Jurkat, Clone E6-1 (cell line): ENCODE measurements at places on chromosomes 6 and 20.

DNA sequence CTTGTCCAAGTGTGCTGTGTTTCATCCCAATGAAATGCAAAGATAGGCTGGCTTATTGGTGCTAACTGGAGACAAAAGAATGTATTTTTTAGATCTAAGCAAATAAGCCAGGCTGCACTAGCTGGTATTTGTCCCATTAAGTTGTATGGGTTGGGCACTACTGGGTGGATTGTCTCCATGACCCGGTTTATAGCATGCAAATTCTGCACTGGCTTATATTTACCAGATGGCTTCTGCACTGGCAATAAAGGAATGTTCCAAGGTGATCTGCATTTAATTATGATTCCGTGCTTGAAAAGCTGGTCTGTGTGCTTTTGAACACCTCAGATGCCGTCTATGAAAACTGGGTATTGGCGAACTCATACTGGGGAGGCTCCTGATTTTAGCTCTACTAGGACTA is 61.4 kb upstream of the MOCS1 start:
- DNase-seq: no peak

GRCh38 chr20:13784271-13784892 is 337 bp downstream of the ESF1 start:
- no peak for DNase-seq

DNA sequence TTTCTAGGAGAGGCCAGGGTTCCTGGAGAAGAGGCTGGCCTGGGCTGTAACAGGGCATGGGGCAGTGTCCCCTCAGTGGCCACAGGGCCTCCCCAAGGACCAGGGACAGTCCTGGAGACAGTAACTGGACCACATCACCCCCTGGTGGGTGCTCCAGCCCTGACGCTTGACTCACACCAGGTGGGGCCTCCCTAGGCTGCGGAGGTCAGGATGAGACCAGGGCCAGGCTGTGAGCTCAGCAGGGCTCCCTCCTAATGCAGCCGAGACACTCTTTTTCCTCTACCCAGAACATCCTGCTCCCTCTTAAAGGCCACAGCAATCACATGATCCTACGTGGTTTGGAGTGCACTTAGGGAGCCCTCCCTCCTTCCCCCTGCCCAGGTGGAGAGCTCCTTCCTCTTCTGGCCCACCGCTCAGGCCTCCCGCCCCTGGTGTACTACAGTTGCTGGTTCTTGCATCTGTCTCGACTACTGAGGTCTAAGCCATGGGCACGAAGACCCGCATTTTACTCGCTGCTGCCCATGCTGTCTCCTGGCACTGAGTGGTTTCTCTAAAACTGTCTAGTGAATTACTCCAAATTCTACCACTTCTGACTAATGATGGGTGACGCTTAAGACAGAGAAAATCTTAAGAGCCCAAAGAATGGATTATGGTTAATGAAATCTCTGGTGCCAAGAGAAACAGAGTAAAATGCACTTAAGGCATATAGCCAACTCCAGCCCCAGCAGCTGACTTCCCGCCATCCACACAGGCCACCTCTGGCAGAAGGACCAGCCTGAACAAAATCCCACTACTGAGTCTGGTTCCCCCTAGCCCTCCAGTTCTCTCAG is 166.1 kb upstream of the CST7 start:
- DNase-seq: peak; percentile 67

GRCh38 chr20:17589161-17589834 is 19.4 kb downstream of the DSTN start:
- DNase-seq: no peak

DNA sequence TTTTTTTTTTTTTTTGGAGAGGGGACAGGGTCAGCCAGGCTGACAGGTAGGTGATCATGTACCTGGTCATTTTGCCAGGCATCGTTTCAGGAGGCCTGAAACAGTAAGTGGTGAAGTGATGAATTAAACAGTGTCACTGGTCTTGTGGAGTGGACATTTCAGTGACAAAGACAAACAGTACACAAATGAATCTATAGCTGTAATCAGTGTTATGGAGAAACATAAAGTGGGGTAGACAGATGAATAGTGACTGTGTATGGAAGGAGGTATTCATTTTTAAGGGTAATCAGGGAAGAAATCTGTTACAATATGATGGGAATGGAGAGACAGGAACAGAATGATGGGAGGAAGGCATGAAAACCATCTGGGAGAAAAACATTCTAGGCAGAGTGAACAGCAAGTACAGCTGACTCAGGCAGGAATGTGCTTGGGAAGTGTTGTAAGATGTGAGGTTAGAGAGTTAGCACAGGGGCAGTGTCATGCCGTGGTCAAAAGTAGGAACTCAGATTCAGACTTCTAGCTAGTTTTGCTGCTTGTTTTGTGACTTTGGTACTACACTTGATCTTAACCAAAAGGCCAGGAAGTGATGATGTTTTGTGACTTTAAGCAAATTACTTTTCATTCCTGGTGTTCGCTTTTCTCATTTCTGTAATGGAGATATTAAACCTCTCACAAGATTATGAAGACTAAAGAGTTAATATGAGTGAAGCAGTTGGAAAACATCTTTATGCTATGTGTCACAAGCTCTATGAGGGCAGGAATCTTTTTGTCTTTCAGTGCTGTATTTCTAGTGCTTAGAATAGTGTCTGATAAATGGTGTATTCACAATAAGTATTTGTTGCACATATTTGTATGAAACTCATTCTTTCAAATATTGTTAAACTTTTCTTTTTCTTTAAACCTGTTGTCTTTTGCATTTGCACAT is 43.4 kb downstream of the QKI start:
- no peak for DNase-seq

- DNase-seq: no peak
These were observed 96.9 kb downstream of the CD164 start for GRCh38 chr6:109285366-109285765.

DNA sequence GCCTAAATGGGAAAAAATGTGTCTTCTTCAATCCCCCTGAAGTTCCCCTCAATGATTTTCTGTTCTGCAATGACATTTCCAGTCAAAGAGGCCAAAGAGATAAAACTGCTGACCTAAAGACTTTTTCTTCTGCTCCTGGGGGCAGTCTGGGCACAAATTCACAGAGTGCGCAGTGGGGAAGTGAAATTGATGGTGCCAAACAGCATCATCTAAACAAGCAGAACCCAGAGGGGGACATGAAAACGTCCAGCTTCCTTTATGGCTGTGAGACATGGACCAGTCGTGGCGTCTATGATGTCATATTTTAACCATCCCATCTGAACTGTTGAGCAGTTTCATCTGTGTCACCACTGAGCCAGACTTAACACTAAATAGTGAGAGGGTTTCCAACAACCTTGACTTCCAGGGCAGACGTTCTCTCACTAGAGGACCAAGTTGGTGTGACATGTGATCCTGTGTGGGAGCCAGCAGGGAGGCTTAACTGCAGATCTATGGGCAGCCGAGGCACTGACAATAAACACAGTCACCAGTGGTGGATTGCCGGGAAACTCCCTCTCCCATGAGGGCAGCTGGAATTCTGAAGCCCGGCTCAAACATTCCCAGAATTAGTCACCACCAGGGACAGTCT is 12.4 kb downstream of the SCML4 start:
- DNase-seq: no peak

DNA sequence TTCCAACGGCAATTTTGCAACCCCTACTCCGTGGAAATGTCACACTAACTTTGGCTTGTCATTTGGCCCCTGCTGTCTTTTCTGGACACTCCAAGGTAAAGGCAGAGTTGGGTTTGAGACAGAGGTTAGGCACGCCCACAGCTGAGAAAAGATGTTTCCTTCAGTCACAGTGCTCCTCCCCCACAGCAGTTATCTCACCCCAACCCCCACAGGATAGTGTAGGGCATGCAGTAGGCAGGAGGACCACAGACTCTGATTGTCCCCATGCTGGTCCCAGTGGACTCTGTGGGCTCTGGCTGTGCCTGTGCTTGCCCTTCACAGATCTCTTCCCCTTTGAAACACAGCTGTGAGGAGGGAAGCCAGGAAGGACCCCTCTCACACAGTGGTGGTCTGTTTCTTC is 124.0 kb upstream of the CARMIL1 start:
- DNase-seq: no peak

GRCh38 chr20:37808233-37809070 is 94.5 kb upstream of the VSTM2L start:
- no peak for DNase-seq

DNA sequence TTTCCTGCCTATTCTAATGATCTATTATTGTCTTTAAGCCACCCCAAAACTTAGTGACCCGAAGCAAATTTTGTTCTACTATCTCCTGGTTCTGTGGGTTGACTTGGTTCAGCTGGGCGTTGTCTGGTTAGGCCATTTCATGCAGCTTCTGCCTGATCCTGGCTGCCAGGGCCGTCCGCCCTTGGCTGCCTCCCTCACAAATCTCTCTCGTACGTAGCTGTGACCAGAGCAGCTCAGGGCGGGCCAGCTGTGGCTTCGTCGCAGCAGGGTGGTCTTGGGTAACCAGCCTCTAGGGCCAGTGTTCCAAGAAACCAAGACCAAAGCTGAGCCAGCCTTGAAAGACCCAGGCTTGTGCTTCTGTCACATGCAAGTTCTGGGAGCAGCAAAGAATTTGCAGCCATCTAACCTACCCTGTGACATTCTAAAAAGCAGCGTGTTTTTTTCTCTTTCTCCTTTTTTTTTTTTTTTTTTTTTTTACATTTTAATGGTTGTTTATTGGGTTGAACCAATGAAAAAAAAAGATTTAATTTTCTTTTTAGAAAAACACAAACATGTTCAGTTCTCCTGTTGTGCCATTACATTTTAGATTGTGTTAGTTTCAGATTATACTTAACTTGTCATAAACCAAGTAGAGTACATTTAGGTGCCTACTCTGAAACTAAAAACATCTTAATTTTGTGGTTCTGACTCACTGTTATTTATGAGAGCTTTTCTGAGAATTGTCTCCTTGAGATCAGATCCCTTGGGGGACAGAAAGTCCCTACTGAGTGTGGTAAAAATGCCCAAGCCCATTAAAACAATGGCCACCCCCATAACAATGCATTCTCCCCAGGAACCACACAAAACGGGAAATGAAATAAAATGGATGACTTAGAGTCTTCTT is 83.9 kb downstream of the ZDHHC14 start:
- no peak for DNase-seq

- DNase-seq: no peak
These were observed 39.6 kb downstream of the LAMA4 start for GRCh38 chr6:112214739-112215269.

GRCh38 chr6:53944091-53944490 is 149.3 kb downstream of the LRRC1 start:
- no peak for DNase-seq

DNA sequence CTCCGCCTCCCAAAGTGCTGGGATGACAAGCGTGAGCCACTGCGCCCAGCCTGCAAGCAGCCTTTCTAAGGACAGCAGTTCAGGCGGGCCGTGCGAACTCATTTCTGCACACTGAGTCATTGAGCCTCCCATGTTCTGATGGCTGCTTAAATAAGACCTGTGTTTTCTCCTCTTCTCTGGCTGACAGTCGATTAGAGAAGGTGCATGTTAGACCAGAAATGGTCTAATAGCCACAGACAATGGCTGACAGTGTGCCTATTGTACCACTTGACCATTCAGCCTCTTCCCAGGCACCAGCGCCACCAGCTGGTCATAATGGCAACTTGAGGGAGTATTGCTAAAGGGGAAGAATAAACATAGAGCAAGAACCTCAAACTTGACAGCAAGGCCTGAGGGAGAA is 6.2 kb downstream of the CST11 start:
- DNase-seq: no peak

GRCh38 chr20:20207291-20207690 is 155.0 kb downstream of the CFAP61 start:
- DNase-seq: no peak

DNA sequence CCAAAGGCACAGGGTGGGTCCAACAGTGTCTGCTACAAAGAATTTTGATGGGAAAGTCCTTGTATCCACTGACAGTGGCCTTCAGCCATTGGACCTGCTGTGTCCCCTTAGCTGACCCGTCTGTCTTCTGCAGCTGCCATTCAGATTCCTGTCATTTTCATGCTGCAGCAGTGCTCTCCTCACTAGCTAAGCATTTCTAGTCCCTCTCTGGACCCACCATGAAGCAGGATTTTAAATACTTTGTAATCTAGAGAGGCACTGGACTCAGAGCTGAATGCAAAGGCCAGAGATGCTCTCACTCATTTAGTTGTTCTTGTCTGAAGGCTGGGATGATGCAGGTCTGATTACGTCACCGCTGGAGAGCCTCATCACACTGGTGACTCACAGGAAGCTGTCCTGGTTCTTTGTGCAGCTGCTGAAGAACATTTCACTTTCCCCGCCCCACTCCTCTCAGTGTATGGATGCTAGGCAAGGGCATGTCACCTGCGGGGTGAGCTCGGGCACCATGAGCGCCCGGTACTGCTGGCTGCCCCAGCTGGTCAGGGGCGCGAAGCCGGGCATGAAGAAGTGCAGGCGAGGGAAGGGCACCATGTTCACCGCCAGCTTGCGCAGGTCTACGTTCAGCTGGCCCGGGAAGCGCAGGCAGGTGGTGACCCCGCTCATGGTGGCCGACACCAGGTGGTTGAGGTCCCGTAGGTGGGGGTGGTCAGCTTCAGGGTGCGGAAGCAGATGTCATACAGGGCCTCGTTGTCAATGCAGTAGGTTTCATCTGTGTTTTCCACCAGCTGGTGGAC is 19.4 kb upstream of the TUBB2A start:
- DNase-seq: no peak

GRCh38 chr6:116476002-116476678 is 15.0 kb downstream of the CALHM6 start:
- peak; percentile 60 for DNase-seq

DNA sequence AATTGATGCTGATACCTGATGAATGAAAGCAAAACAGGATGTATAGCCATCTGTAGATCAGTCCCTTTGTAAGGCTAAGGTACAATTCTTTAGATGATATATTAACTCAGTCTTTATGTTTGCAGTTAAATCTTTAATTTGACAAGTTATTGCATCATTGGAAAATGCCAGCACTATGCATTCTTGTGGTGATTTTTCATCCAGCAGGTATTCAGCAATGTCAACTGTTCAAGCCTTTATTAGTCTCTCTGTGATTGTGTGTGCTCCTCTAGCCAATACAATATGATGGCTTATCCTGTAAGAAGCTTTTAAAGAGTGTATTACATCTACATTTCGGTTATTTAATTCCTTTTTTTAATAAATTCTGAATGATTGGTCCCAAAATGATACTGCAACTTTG is 34.3 kb downstream of the HLA-DMB start:
- no peak for DNase-seq

DNA sequence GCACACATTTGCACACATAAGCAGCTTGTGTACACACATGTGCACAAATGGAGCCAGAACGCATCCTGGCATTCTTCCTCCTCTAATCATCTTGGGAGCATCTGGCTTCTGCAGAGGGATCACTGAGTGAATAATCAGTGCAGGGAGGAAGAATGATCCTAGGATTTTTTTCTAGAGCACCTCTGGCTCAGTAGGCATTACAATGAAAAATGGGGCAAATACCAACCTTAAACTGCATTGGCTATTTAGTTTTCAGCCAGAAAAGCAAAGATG is 205.7 kb upstream of the TCF21 start:
- DNase-seq: no peak

DNA sequence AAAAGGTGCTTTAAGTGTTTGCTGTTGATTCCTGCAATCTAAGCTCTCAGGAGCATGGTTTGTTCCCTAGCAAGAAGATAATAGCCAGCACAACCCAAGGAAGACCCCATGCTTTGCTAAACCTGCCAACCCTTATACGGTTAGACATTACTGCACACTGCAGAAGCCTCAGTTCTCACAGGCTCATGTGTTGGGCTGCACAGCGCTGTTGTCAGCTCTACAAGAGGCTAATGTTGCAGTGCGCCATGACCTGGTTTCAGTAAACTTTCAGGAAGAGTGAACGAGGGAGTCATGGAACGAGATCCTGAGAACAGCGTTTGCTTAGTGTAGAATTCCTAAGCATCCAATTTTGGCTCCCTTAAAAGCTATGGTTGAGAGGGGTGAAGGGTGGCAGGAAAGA is 218.5 kb downstream of the ARHGAP18 start:
- DNase-seq: no peak

- no peak for DNase-seq
These were observed 54.6 kb downstream of the GMDS start for GRCh38 chr6:2190661-2191389.
